Head of caudate nucleus (tissue), 42 donors: ENCODE measurements at places on chromosomes 3 and 15.
A peak's percentile ranks its signal among the peaks of the same experiment; 100 is the strongest.

- no peak for DNase-seq
These were observed 64.3 kb downstream of the FRMD5 start for GRCh38 chr15:44130778-44131177.

GRCh38 chr3:194270627-194271459, 80.3 kb downstream of the CPN2 start:
- DNase-seq: peak; percentile 92

DNA sequence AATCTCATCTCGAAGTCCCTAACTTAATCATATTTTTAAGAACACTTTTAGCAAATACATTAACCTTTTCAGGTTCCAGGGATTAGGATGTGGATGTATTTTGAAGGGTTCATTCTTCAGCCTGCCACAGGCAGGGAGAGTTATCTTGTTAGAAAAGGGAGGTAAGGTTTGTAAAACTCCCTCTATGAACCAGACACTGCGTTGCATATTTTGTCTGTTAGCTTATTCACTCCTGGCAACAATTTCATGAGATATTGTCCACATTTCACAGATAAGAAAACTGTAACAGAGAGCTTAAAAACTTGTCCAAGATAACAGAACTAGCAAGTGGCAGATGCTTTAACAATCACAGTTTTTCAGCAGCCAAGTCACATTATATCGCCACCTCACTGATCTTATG, 155.4 kb downstream of the DIPK2A start:
- DNase-seq: no peak

DNA sequence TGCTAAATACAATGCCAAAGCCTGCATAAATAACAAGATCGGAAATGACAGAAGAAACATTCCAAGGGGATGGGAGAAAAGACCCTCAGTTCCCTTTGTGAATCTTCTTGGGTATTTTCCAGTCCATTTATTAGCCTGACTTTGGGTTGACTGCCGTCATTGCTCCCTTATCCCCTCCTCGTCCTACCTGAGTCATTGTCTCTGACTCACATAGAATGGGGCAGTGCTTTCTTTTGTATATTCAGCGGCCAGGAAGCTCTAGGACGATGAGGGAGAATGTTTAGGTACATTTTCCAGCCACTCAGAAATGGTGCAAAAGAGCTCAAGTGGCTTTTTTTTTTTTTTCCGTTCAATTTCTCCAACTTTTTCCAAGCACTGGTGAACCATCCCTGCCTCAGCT, 71.6 kb downstream of the KAT2B start:
- no peak for DNase-seq
